ENCODE measurements at places on chromosomes 4 and X.

- DNase-seq = no peak
Observed at GRCh38 chr4:64230709-64231310, 178.4 kb downstream of the TECRL start.

GRCh38 chr4:98712607-98713006 lies 54.2 kb upstream of the TSPAN5 start:
- no peak for DNase-seq

- no peak for DNase-seq
Observed at GRCh38 chr4:92506933-92507332, 203.2 kb downstream of the GRID2 start.

GRCh38 chr4:47312170-47312569 lies 151.3 kb downstream of the COMMD8 start:
- DNase-seq = no peak

DNA sequence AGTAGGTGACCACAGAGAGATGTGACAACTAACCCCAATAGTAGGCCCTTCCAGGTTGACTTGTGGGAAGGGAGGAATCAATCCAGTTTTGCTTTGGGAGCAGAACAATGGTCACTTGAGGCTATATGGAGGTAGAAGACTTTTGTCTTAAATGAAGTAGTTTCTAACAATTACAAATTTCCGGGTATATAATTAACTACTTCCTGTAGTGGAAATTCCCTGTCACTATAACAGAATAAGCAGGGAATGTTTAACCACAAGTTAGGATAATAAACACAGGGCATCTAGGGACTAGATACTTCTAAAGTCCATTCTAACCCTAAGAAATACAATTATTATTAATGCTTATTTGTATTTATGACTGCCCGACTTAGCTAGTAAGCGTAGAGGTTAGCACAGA lies 99.0 kb upstream of the TRPC3 start:
- DNase-seq = no peak

DNA sequence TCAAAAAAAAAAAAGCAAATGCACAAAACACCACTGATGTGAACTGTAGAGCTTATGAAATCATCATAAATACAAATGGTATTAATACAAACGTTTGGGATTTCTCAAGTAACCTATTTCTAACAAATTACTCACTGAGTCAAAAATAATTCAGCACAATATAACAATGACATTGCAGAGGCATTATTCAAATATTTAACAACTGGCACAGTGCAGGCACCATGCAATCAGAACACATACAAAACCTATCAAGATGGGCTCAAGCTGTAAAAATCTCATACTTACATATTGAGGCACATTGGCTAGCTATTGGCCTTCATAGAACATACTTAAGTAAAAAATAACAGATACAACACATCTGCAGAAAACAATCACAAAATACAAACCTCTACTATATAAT lies 81.1 kb downstream of the LRBA start:
- DNase-seq = no peak

DNA sequence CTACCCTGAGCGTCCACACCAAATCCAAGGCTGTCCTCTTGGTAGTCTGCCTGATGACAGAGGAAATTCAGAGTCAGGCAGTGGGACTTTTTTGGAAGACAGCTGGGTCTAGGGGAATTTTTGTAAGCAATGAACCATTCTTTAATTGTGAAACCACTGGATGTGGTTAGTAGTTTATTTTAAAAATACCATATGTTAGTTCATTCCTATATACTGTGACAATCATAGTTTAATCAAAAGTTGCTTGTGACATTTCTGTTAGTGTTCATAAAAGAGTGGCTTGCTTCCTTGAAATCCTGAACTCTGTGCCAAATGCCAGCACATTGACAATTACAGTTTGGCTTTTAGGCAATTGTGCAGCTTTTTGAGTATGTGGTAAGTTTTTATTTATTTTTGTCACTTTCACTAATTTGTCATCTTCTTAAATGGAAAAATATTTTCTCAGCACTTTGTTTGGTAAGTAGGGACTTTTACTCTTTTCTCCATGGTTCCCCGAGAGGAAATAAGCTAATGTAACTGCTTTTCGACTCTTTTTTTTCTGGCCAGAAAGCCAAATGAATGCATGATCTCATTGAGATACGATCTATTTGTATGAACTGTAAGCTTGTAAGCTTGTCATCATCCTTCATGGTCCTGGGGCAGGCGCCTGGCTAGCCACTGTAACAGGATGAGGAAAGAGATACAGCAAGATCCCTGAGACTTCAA lies 72.6 kb upstream of the SLC4A4 start:
- DNase-seq = no peak

DNA sequence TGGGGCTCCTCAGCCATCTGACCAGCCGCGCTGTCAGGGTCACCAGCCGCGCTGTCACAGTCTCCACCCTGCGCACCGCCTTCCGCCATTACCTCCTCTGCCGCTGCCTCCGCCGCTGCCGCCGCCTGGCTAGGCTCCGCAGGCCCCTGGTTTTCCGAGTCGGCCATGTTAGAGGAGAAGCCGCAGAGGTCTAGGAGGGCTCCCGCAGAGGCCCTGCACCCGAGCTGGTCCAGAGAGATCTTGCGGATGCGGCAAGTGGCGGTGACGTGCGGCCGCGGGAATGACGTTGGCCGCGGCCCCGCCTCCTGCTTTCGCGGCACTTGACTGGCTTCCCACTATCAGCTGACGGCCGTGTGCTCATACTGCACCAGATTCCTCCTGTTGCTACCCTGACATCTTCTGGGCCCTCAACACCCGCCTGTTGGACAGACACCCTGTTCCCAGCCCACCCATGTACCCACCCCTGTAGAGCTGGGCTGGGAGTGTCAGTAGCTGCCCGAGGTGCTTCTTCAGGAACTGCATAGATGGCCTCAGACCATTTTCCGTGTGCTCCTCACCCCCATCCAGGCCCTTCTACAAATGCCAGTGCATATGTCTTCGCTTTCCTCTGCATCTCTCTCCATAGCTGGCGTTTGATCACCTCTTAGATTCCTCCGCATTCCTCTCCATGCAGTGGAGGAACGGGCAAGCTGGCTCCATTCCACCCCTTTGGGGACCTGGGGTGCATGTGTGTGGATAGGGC lies at the start of gene NAP1L5:
TSS of gene NAP1L5 (minus strand) at position 242 of the 742 bp plus-strand sequence. CDS start at position 167, 75 bp downstream.
- DNase-seq = peak; percentile 41

GRCh38 chr4:30461218-30461617 lies 259.0 kb upstream of the PCDH7 start:
- DNase-seq = no peak

GRCh38 chrX:96700625-96701024 lies 16.0 kb downstream of the DIAPH2 start:
- DNase-seq = no peak

- DNase-seq = peak; percentile 58
Observed at GRCh38 chrX:123859409-123859845, 426 bp upstream of the XIAP start.

GRCh38 chrX:110248578-110248977 lies 69.3 kb downstream of the AMMECR1 start:
- DNase-seq = no peak

DNA sequence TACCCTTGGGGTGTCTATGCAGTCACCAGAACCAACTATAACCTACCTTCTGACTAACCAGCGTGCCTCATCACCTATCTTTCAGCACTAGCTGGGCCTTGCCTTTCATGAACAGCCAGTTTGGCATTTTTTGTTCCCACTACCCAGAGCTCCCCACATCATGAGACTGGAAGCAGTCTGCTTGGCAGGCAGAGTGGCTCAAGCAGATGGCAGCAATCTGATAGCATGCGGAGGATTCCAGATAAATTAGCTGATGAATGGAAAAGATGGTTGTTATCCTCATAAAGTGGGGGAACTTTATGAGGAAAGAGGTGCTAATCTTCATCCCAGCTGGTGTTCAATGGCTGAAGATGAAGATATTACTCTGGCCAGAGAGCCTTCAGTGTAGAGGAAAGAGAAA lies 243.2 kb upstream of the EDA2R start:
- DNase-seq = no peak

DNA sequence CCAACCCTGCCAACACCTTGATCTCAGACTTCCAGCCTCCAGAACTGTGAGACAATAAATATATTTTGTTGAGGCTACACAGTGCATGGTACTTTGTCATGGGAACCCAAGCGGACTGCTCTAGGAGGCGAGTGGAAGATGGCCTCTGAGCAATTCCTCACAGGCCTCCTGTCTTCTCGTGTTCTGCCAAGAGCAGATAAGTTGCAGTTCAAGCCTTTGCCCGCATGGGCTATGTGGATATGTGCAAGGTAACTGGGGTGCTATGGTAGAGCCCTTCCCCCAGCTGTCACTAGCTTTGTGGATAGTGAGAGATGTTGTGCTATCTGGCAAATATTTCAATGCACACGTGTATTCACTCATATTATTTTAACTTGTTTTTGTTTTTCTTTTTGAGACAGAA lies 156.0 kb upstream of the BCOR start:
- no peak for DNase-seq

DNA sequence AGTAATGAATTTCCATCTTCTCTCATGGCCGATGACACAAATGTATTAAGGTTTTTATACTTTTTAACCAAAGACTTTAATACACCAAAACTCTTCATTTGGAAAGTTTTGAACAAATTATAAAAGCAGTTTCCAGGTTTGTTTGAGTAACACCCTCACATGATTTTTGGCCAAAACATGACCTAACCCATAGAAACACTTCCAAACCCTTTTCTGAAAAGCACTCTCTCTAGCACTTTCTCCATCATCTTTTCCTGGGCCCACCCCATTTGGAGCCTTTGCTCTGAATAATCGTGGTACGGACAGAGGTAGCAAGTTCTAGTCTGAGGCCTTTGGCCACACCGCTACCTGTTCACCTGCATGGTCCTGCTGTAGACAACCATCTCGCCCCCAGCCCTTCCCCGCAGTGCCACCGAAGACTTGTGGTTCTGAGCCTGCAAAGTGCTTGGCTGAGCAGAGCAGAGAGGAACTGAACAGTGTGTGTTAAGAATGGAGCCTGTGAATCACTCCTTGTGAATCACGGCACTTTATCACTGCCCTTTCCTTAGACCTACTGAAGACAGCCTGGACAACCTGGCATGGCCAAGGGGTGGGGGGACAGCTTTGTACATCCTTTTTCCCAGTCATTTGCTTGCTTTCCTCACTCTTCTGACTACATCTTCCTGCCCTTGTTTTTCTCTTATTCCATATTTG lies 181.8 kb downstream of the PTTG2 start:
- no peak for DNase-seq

- DNase-seq = no peak
Observed at GRCh38 chr4:174056959-174057358, 226.5 kb downstream of the FBXO8 start.

DNA sequence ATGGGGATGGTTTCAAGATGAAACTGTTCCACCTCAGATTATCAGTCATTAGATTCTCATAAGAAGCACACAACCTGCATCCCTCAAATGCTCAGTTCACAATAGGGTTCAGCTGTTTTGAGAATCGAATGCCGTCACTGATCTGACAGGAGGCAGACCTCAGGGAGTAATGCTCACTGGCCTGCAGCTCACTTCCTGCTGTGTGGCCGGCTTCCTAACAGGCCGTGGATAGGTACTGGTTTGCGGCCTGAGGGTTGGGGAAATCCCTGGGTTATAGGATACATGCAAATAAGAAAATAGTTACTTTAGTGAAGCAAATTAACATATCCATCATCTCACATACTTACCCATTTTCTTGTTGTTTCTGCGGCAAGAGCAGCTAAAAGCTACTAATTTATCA lies 160.4 kb downstream of the MAD2L1 start:
- DNase-seq = no peak

DNA sequence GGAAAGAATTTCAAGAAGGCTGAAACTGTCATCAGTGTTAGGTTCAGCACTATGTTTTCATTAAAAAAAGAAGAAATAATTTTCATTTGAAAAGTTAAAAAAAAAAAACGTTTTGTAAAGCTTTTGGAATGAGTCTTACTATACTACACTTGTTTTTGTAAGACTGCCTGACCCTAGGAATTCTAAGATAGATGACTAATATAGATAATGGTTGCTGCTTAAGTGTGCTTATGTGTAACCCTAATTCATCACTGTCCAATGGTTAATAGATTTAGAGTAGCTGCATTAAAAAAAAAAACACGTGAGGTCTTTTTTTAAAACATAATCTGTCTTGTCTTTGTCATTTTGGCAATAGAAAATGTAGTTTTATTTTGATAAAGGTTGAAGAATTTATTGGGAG lies 323.2 kb downstream of the IL1RAPL1 start:
- DNase-seq = no peak

- DNase-seq = no peak
Observed at GRCh38 chrX:31355206-31355955, 283.5 kb upstream of the FTHL17 start.

DNA sequence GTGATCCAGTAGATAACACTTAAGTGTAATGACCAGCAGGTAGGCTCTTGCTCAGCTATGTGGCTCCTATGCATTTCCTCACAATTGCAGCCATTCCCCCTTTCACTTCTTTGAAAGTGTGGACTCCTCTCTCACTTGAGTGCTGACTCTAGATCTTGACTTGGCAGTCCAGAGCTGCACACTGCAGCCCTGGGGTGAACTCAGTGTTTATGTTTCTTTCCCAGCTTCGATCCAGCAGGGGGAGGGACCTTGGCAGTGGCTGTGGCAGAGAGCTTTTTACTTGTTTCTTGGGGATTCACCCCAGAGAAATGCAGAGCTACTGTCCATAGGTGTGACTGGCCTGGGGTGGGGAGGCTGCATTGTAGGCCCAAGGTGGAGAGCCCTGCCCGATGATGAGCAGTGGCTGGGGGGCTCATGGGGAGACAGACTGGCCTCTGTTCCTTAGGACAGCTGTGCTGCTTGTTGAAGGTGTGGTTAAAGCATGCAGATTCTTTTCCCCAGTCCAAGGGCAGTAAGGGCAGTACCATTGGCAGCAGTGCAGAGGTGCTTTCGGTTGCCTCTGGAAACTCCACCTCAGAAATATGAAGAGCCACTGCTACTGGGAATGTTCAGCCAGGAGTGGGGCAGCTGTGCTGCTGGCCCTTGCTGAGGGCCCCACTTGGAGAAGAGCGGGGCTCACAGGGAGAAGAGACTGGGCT lies 134.7 kb downstream of the SH3BGRL start:
- no peak for DNase-seq

- DNase-seq = peak; percentile 90
Observed at GRCh38 chrX:72131317-72132294, at the start of gene RTL5. RTL5 (minus strand) TSS chrX:72131915.

DNA sequence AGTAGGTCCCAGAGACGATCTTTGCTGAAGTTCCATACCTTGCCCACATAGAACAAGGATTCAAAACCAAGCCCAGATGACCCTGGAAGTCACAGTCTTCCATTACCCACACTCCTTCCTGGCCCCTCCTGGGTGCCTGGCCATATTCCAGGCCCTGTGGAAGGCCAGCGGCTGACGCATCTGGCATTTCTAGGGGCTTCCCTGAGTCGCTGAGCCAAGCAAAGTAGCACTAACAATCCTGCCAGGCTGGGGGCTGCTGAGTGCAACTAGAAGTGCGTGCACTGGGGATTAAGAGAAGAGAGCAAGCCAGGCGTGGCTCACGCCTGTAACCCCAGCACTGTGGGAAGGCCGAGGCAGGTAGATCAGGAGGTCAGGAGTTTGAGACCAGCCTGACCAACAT lies 175.2 kb upstream of the CPEB2 start:
- no peak for DNase-seq

GRCh38 chrX:109862433-109862832 lies 129.4 kb upstream of the ACSL4 start:
- no peak for DNase-seq

Measured in COR-L47 (cell line).